HS-5 (cell line): ENCODE measurements at places on chromosomes 4 and X.

- no peak for DNase-seq
These were observed 1.3 kb upstream of the CISD2 start for GRCh38 chr4:102867278-102868152.

- no peak for DNase-seq
These were observed 286.8 kb upstream of the KLF3 start for GRCh38 chr4:38377195-38377594.

GRCh38 chrX:136608295-136608933 lies 39.5 kb upstream of the CD40LG start:
- DNase-seq, result no peak

- DNase-seq, result no peak
These were observed 20.2 kb upstream of the SETD7 start for GRCh38 chr4:139576219-139576618.

DNA sequence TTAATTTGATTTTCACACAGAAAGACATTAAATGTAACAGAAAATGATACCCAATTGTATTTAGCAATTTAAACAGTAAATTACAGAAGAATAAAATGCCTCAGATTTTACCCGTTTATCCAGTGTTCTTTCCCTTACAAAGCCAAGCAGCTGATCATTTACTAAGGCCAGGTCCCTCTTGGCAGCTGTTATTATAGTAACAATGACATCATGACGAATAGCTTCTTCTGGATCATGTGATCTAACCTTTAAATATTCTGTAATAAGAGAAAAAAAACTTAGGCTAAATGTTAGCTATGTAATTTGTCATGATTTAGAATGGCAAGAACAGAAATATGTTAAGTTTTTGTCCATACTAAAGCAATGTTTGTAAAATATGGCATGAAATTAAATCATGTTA lies 69.4 kb downstream of the PDS5A start:
- no peak for DNase-seq

DNA sequence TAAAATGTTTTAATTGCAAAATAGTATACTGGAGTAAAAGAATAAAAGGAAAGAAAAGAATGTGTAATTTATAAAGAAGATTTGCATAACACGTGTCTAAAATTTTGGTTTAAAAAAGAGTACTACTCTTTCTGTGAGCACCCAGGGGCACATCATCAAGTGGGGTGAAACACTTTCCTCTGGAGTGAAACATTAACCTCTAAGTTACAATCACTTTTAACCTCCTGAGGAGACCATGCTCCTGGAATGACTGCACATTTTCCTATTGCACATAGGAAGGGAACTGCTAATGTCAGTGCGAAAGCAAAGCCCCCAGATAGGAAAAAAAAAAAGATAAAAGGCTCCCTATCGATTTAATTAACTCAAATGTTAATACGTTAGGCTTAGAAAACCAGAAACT lies 13.3 kb downstream of the VEGFC start:
- DNase-seq, result no peak

DNA sequence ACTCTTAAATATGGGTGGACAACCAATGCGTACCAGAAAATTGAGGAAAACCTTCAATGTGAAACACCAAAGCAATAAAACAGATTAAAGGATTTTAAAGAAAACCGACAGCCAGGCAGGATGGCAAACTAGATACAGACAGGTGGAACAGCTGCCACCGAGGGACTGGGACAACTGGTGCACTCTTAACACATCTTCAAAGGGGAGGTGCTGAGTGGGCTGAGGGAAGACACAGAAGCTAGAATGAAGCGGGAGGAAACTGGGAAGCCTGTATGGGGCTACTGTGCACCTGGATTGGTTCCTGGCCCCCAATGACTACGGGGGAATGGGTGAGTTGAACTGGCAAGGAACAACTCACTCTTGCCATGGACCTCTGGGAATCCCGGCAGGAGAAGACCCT lies 20.7 kb downstream of the ZNF280C start:
- no peak for DNase-seq

DNA sequence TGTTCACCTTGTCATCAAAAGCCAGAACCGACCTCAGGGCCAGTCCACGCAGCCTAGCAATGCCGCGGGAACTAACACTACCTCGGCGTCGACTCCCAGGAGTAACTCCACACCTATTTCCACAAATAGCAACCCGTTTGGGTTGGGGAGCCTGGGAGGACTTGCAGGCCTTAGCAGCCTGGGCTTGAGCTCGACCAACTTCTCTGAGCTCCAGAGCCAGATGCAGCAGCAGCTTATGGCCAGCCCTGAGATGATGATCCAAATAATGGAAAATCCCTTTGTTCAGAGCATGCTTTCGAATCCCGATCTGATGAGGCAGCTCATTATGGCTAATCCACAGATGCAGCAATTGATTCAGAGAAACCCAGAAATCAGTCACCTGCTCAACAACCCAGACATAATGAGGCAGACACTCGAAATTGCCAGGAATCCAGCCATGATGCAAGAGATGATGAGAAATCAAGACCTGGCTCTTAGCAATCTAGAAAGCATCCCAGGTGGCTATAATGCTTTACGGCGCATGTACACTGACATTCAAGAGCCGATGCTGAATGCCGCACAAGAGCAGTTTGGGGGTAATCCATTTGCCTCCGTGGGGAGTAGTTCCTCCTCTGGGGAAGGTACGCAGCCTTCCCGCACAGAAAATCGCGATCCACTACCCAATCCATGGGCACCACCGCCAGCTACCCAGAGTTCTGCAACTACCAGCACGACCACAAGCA lies 898 bp downstream of the UBQLN2 start:
- DNase-seq, result peak; percentile 25

GRCh38 chr4:120874792-120875774 lies 47.4 kb downstream of the PRDM5 start:
- DNase-seq, result no peak

GRCh38 chr4:85257817-85258370 lies 217.1 kb upstream of the ARHGAP24 start:
- no peak for DNase-seq

GRCh38 chr4:25523405-25523804 lies 132.2 kb upstream of the SLC34A2 start:
- DNase-seq, result peak; percentile 33

DNA sequence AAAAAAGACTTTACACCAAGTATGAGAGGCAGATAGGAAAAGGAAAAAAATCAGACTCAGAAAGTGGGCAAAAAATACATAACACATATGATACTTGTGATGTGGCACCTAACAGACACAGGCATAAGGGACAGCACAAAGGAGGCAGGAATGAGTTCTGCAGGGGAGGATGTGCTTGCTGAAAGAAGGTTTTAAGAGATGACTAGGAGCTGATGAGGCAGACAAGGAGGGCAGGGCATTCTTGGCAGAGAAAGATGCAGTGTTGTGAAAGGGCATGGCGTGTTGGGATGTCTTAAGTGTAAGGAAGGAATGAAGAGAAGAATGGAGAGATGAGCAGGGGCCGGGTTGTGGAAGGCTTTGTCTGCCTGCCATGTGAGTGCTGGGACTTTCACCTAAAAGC lies 49.7 kb upstream of the TMEM154 start:
- peak; percentile 47 for DNase-seq

GRCh38 chr4:73245955-73246354 lies 12.6 kb downstream of the ANKRD17 start:
- DNase-seq, result no peak

DNA sequence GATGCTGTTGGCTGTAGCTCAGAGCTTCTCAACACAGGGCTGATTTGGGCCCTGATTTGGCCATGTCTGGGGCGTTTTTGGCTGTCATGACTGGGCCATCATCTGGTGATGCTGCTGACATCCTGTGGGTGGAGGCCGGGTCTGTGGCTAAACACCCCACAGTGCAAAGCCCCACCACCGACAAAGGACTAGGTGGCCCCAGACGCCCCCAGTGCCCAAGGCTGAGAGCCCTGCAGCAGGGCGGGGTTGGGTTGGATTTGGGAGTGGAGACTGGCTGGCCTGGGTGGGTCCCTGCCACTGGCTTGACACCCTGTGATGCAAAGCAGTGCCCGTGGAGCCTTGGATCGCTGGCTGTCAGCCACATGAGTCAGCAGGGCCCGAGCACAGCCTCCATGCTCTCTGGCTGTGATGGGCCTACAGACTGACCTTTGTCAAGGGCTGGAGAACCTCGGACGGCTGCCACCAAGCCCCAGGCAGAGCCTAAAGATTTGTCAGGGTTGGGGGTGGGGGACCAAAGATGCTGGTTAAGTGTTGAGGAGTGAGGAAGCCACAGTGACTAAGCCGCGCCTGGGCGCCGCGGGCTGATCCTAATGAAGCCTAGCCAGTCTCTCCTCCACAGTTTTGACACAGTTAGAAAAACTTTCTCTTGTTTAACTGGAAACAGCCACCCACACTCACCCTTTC lies 28.3 kb downstream of the CYTL1 start:
- DNase-seq, result peak; percentile 69

DNA sequence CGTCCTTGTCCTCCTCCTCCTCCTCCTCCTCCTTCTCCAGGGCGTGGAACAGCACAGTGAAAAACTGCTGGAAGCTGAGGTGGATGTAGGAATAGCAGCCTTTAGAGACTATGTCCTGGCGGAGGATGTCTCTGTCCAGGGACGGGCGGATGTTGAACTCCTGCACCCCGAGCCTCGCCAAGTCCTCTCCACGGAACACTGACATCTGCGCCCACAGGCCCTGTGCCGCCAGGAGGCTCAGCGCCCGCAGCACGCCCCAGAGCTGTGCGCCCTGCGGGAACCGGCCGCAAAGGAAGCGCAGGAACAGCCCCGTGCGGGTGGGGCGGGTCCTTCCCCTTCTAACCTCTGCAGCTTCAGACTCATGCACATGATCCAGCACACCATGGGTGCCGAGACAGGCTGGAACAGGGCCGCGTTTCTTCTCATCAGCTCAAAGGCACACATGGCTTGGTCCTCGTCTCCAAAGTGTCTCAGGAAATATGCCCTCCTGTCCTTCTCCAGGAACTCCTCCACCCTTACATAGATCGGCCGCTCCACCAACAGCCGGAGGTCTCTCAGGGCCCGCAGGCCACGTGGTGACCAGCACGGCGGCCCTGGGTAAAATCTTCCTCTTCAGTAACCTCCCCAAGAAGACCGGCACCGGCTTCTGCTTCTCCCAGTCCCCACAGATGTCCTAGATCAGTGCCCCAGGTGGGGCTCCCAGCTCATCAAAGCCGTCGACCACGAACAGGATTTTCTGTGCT lies 1.2 kb downstream of the NLRP2B start:
- DNase-seq, result no peak

GRCh38 chr4:106316773-106317409 lies 541 bp downstream of the AIMP1 start:
- DNase-seq, result no peak

GRCh38 chrX:108696690-108697089 lies 39.7 kb downstream of the IRS4 start:
- DNase-seq, result no peak

GRCh38 chr4:186722796-186723291 lies 812 bp downstream of the FAT1 start:
- DNase-seq, result no peak

DNA sequence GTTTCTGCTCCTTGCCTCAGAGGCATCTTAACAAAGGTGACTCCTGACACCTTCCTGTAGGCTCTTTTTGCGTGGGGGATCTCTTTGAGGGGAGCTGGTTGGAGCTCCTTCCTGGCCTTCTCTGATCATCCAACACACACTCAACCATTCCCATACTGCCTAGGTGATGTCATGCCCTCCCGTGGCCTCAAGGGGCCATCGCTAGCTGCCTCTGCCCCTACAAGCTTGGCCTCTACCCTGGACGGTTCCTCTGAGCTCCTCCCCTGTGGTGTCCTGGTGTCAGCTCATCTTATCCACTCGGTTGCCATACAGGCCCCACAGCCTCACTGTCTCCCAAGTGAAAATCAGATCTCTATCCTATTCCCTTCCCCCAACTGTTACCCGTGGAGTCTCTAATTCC lies 13.7 kb upstream of the ZNF185 start:
- DNase-seq, result no peak

DNA sequence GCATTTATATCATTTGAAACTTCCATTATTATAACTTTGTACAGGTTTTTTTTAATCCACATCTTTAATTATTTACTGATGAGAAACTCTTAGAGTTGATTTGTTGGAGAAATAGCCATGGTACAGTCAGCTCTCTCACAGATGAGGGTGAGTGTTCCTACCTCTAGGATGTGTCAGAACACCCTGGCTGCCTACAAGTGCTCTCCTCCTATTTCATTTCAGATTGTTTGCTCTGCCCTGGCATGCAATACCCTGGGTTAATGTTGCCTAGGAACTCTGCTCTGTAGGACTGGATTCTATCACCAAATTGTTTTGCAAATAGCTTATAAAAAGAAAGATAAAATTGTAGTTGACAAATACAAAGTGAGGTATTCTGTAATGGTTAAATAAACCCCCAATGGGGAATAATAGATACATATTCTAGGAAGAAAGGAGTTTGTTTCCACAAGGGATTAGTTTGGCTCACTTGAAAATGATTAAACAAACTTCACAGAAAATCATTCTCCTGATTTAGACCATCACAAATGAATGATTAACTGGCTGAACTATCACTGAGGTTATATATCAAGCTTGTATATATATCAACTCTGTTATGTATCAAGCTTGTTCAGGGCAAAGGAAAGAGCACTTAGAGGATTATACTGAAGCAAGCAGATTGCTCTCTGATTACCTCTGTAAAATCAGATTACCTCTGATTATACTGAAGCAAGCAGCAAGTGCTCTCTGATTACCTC lies 150.0 kb downstream of the PDE5A start:
- no peak for DNase-seq

GRCh38 chr4:128703948-128704347 lies 105.6 kb upstream of the JADE1 start:
- no peak for DNase-seq

- DNase-seq, result peak; percentile 78
These were observed at the start of gene FGF5 for GRCh38 chr4:80266253-80266901. Gene FGF5, plus strand, starts transcription at chr4:80266664. Its CDS starts 161 bp downstream, at chr4:80266825.

- DNase-seq, result no peak
These were observed 51.6 kb downstream of the RPS3A start for GRCh38 chr4:151150821-151151580.

- no peak for DNase-seq
These were observed 31.6 kb upstream of the UCP1 start for GRCh38 chr4:140600408-140600807.

DNA sequence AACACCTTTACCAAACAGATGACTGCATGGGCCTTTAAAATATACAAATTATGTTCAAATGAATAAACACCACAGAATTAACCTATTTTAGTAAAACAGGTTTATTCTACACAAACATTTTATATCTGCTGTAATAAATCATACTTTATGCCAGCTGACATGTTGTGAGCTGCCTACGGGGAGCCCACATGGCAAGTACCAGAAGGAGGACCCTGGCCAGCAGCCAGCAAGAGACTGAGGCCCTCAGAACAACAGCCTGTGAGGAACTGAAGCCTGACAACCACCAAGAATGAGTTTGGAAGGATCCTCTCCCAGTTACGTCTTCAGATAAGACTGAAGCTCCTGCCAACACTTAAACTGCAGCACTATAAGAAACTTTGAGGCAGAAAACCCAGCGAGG lies 377.0 kb downstream of the PDGFC start:
- no peak for DNase-seq

- no peak for DNase-seq
These were observed 9.0 kb upstream of the MAGEA8 start for GRCh38 chrX:149871940-149872339.

GRCh38 chr4:163077680-163078079 lies 89.0 kb downstream of the NAF1 start:
- DNase-seq, result no peak
